Karpas-422 (cell line): ENCODE measurements at places on chromosomes 2 and 18. TPM values are rescaled to one million over a fixed set of nuclear protein-coding genes. Genes with fewer than 3 reads are reported as not detected.

The IL36B gene
- total RNA-seq: not detected in 2 replicates

The COBLL1 gene
- 0.04 TPM in 1 of 2 replicates, not detected in the other for total RNA-seq

The RIT2 gene
- total RNA-seq: not detected in 2 replicates

The CCDC102B gene
- 7.5 and 10.0 TPM in 2 replicates for total RNA-seq

DNA sequence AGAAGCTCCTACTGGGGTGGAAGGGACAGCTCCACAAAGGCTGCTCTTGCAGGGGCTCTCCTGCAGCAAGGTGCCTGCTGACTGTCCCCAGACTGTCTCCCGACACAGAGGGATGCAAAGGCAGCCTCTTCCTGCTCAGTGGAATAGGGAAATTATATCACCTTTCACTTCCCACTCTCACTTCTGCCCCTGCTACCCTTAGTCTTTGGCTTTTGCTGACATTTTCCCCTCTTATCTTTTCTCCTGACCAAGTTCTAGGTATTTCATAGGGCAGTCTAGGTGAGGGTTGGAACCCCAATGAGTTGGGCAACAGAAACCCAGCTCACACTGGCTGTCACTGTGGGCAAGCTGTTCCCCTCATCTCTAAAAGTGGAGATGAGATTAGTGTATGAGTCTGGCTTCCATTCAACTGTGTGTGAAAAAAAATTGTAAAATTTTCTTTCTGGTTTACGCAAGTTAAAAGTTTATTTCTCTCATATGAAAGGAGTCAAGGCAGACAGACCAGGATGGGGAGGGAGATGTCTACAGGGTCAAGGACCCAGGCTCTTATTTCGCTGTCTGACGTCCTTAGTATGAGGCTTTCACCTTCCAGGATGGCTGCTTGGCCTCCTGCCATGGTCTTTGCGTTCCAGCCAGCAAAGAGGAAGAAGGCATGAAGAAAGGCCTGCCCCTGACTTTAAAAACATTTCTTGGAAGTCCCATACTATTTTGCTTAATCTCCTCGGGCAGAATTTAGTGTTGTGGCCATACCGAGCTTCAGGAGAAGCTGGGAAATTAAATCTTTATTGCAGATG is 7.5 kb upstream of the MOCOS start:
- DNase-seq: peak; percentile 52

- DNase-seq: no peak
Measured at GRCh38 chr2:112836163-112836560, 417 bp downstream of the IL1B start.

- no peak for DNase-seq
Measured at GRCh38 chr2:73914667-73915066, 12.0 kb upstream of the DGUOK start.

DNA sequence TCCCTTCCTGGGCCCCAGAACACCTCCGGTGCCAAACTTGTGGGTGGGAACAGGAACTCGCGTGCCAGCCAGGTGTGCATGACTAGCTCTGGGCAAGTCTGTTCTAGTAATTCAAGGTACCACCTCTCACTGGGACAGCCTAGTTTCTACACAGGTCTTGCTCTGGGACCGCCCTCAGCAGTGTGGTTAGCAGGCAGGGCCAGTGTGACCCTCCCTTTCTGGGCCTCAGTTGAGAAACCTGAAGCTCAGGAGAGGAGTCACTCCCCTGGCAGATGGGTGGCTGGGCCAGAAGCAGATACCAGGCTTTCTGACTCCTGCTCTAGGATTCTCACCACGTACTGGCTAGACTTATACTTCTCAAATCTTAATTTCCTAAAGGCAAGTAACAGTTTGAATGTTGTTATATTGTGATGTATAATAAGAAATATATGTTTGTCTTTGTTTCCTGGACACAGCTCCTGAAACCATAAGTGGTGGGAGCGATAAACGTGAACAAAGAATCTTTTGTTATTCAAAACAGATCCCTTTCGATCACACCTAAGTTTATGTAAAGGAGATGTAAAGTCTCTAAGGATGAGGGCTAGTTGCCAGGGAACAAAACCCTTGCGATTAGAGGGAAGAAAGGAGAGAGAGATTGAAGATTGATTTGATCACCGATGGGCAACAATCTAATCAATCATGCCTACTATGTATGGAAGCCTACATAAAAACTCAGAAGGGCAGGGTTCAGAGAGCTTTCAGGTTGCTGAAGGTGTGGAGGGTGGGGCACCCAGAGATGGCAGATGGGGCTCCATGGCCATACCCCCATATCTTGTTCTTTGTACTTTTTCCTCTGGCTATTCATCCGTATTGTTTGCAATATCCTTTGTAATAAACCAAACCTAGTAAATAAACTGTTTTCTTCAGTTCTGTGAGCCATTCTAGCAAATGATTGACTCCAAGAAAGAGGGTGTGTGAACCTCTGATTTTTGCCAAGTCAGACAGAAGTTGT is 952 bp upstream of the UGT1A6 start:
- peak; percentile 12 for DNase-seq

DNA sequence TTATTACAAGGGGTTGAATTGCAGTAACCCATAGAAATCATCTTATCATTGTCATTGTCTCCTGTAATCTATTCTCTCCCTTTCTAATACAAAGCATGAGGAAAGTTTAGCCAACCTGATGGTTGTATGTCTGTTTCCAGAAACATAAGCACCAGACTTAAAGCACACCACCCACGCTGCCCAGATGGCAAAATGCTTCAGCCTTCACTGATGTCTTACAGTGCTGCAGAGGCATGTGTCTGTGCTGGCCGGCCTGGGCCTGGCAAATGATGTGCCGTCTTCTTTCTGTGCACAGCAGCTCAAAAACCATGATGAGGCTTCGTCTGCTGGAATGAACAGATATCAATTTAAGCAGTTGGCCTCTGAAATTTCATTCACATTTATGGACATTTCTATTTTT is 443.0 kb upstream of the RGPD4 start:
- DNase-seq: no peak

GRCh38 chr2:47310801-47311560 is 92.0 kb upstream of the MSH2 start:
- DNase-seq: no peak

DNA sequence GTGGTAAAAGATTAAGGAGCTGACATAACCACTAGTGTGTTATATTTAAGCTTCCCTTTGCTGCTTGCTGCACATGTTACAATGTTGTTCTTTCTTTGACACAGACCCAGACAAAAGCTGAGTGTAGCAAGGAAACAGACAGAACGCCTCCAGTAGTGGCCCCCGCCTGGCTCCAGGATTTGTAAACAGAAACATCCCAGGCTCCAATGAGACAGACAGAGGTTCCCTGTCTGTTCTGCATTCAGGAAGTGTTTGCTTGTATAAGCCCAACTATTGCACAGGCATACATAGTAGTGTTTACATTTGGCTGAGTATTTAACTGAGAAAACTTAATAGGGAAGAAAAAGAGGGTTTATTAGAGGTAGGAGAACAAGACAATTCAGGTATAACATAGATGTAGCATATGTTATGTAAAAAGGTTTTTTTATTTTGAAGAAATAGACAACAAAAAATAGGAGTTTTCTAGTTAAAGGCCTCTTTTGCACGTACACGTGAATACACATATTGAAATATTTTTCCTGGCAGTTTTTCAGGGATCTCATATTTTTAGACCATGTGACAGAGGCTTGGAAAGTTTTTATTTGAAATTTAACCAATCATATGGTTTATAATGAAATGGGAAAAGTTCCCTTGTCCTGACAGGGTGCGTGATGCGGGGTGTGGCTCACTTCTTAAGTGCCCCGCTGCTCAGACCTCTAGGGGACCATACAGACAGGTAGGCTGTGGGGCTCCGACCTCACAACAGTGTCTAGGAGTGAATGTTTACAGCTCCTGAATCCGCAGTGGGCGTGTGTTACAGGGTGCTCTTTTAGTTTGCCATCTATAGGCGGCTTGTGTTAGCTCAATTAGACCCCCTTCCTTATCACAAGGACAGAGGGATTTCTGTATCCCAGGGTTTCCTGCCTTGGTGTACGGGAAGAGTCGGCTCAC is 118.4 kb downstream of the BMPR2 start:
- DNase-seq: no peak

DNA sequence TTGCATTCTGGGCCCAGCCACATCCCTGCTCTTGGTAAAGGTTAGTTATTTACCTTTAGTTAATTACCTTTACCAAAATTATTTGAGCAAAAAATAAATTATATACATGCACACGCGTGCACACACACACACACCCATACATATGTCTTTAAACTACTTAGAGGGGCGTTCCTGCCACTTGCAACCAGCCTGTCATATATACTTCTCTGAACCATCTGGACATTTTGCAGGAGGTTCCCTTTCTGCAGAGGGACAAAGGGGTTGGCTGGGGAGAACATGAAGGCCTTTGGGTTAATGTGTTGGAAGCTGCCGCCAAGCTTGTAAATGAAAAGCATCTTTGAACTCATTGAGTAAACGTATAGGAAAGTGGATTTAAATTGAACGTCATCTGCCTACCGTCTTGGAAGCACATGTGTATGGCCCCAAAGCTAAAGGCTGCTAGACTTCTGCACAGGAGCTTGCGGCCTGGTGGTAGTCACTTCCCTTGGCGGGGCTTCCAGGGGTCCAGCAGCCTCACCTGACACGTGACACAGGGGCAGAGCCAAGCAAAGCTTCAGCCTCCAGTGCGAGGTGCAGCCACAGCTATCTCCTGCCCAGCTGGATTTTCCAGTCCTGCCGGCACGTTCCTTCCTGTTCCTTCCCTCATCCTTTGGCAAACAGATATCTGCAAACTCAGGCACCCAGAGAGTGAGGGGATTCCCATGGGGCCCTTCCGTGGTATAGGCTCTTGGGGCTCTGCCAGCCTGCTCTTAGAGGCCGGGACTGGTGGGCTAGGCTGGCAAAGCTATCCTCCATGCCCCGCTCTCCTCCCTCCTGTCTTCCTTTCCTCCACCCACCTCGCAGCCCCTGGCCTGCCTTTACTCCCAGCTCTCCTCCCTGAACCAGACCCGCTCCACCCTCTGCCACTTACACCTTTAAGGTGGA is 46.1 kb downstream of the SERTAD2 start:
- no peak for DNase-seq

DNA sequence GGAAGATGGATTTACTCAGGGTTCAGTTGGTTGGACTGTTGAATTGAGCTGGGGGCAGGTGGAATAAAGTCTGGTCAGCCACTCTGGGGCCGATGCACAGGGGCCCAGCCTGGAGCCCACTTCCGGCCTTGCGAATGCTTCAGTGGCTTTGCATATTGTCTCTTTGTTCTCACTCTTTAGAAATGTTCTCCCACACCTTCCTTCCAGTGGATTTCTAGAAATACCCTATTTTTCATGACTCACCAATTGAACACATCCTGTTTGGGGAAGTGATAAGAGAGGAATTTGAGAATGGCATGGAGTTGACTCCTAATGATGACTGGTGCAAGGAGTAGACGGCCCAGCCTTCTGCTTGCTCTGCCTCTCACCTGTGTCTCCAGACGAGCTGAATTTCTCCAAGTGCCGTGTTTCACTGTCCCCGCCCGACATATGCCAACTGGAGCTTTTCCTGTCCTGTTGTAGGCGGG is 28.1 kb downstream of the ASAP2 start:
- no peak for DNase-seq

DNA sequence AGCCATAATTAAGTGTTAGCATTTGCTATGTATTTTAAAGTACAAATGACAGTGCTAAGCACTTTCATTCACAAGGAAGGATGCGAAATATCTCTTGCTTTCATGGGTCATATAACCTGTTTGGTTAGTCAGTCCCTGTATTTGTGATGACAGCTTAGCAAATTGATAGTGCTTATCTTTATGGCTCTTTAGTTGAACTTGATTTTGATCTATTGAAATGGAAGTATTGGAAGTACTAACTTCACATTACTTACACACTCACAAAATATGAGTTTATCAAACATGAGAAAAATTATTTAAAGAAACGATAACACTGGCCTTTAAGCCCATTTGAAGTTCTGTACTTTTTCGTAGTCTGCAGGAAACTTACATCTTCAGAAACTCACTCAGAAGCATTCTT is 97.4 kb upstream of the NEUROD1 start:
- no peak for DNase-seq

GRCh38 chr2:75589391-75590105 is 28.8 kb upstream of the EVA1A start:
- no peak for DNase-seq

- DNase-seq: no peak
Measured at GRCh38 chr2:218745559-218746469, 35.2 kb downstream of the TTLL4 start.

DNA sequence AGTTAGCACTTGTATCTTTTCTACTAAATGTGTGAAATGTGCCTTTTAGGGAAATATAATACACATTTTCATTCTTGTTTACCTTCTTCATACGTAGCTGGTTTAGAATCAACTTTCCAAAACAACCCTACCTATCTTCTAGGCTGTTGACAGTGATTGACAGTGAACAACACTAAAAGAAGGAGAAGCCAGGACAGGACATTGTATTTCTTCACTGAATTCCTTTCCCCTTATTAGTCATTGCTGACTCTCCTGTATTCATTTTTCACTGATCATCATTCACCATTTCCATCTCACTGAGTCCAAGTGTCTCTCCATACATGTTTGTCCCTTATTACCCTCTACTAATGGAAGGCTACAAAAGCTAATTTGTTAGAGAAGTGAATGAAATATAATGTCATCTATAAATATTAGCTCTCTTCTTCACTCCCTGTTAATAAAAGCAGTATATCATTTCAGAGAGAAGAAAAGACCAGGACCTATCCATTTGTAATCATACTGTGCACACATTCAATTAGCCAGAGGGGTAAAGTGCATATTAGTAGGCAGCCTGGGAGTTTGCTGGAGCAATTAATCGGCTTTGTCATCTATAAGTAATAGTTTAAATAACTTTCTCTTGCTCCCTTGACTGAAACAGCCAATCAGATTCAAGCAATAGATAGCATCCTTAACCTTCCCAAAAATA is 192.5 kb upstream of the FOSL2 start:
- DNase-seq: no peak

GRCh38 chr2:16727256-16727655 is 61.6 kb upstream of the CYRIA start:
- no peak for DNase-seq

DNA sequence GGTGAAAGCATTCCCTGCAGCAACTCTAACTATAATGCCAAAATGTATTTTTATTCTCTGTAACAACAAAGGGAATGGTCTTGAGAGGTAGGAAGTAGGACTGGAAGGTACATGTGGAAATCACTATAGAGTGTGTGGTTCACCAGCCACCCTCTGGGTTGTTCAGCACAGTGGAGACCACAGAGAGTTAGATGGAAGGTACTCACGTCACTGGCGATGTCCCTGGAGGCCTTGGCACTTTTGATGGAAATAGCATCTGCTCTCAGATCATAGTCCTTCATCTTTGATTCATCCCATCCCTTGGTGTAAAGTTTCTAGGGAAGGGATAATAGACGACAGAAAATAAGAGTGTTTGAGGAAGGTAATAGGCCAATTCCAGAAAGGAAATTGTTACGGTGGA is 124.0 kb downstream of the NEB start:
- no peak for DNase-seq

- no peak for DNase-seq
Measured at GRCh38 chr2:41580806-41581205, 467.0 kb upstream of the PKDCC start.
